ENCODE measurements at places on chromosomes 5 and 9.

DNA sequence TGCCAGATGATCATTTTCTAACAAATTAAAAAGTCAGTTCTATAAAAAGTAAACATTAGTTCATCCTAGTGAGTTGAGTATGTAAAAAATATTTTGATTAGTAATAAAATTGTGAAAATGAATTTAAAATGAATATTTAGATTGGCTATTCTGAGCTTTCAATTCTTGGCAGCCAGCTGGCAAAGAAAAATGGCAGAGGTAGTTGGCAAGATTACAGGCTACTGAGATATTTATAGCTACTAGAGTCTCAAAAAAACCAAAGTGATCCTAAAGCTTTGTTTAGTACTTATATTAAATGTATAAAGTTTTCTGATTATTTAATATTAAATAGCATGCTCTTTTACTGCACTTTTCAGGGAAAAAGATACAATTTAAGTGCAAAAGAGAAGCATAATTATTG lies 25.0 kb downstream of the SGTB start:
- DNase-seq = no peak

GRCh38 chr5:52657247-52657645 lies 130.5 kb upstream of the ITGA1 start:
- peak; percentile 36 for DNase-seq

DNA sequence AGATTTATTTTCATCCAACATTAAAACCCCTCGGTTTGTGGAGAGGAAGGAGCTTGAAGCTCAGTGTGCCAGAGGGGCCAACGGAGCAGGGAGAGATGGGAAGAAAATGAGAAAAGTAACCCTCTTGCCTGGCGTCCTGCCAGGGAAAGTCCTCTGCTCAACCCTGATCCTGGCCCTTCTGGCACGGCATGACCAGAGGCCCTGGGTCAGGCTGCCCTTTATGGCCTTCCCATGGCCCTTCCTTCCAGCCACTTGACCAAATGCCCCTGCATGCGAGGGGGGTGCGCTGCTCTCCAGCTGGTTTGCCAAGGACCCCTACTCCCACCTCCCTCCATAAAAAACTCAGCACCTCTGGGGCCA lies 43.8 kb downstream of the SPRY4 start:
- no peak for DNase-seq

DNA sequence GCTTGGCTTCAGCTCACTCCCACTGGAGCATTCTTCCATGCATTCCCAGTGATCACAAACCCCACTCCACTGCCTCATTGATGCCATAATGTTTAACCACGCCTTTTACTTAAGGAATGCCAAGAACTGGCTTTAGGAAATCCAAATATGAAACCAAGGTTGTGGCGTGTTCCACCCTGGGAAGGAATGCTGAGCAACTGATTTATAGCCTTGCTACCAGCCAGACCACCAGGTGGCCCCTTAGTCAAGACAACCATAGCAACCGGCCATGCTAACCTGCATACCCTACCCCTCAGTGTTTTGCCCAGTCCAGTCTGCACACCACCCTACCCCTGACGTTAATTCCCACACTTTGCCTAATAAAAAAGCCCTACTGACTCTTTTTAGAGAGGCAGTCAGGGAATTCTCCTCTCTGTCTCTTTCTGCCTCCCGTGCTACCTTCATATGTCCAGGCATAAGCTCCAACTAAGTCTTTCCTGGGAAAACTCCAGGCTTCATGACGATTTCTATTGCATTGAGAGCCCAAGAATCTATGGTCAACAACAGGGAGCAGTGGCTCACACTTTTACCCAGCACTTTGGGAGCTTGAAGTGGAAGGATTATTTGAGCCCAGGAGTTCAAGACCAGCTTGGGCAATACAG lies 27.0 kb upstream of the PRRC2B start:
- DNase-seq = peak; percentile 31

All from HS-5 (cell line).